ENCODE measurements at places on chromosomes 2 and 18. TPM values are rescaled to one million over a fixed set of nuclear protein-coding genes. Genes with fewer than 3 reads are reported as not detected.

The KLHL29 gene
- 2.0 TPM for total RNA-seq

The PARD6G gene
- 4.4 TPM for total RNA-seq

- no peak for DNase-seq
Measured at GRCh38 chr2:34115076-34115475, 516.0 kb upstream of the FAM98A start.

DNA sequence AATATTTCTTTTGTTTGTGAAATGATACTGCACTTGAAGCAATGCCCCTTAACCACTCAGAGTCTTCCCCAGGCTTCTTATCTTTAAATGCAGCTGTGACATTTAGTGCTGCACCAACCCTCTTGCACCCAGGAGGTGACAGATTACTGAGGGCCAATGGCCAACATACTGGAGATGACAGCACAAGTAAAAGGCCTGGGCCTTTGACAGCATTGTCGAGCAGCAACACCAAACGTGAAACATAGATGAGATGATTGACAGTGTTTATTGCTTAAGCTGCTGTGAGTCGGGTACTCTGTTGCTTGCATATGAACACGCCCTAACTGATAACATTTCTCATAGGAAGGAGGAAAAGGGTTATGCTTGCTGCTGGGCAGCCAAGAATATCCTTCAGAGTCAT is 80.3 kb downstream of the THNSL2 start:
- DNase-seq, result no peak

GRCh38 chr2:178280244-178280852 is 86.0 kb downstream of the OSBPL6 start:
- DNase-seq, result no peak
